RPMI7951 (cell line): ENCODE measurements at places on chromosomes 7 and 10. TPM values are rescaled to one million over a fixed set of nuclear protein-coding genes. Genes with fewer than 3 reads are reported as not detected.

Gene EPHB4
- 24.6 and 27.0 TPM in 2 replicates for total RNA-seq

Gene TSPAN12
- 2.3 and 2.9 TPM in 2 replicates for total RNA-seq

GRCh38 chr10:80186364-80187012 is 18.8 kb downstream of the ANXA11 start:
- DNase-seq: no peak

DNA sequence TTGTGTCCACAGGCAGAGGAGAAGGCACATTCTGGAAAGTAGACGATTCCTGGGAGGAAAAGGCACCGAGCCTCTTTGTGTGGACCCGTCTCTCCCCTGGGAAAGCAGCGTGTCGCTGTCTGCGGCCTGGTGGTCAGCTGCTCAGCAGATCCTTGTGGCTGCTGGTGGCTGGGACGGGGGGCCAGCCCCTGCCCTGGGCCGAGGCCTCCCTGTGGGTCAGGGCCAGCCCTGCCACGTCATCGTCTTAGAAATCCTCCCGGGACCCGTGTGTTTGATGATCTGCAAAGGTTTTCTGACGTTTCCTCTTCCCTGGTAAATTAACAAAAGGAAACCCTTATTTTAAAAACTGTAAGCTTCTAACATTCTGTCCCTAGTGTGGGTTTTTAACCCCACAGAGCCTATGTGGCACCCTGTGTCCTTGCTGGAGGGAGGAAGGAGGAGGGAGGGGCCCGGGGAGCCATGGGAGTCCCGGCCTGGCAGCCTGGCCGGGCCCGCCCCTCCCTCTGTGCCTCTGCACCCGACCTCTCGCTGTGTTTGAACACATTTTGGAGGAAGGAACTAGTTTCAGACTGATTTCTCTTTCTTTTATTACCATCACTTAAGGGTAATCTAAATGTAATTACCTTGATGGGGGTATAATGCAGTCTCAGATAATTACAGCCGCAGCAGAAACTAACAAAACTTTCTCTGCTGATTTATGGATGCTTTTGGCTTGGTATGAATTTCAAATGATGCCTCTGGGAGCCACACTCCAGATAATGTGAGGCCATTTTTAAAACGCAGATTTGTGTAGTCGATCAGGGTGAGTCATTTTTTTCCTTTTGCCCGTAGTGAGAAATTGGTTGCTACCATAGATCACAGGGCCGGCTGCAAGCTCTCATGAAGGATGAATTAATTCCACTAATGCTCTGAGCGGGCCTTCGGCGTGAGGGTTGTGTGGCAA is 85.5 kb downstream of the NKX6-2 start:
- DNase-seq: no peak

Gene ZNF804B
- not detected in 2 replicates for total RNA-seq

- no peak for DNase-seq
These were observed 129.8 kb upstream of the CHST15 start for GRCh38 chr10:124222988-124223710.

- no peak for DNase-seq
These were observed 71.6 kb upstream of the ZPBP start for GRCh38 chr7:50164559-50165170.

Gene HOXA5
- total RNA-seq: 4.7 and 5.6 TPM in 2 replicates

Gene CALN1
- not detected in 2 replicates for total RNA-seq

DNA sequence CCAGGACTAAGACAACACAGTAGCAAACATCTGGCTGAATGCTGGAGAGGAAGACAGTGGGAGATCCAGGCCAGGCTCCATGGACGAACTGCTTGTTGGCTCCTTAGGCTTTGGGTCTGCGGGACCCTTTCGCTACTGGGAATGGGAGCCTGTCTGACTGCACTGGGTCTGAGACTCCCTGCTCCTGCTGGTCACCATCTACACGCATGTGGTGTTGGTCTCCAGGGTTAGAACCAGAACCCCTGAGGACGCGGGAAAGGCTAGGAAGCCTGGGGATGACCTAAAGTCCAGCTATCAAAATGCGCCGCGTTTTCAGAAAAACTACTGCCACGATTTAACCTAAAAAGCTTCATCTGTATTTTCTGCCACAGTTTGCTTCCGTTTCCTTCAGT is 817 bp upstream of the DNAJB6 start:
- DNase-seq: no peak

GRCh38 chr10:71468363-71469094 is 71.8 kb downstream of the CDH23 start:
- no peak for DNase-seq

DNA sequence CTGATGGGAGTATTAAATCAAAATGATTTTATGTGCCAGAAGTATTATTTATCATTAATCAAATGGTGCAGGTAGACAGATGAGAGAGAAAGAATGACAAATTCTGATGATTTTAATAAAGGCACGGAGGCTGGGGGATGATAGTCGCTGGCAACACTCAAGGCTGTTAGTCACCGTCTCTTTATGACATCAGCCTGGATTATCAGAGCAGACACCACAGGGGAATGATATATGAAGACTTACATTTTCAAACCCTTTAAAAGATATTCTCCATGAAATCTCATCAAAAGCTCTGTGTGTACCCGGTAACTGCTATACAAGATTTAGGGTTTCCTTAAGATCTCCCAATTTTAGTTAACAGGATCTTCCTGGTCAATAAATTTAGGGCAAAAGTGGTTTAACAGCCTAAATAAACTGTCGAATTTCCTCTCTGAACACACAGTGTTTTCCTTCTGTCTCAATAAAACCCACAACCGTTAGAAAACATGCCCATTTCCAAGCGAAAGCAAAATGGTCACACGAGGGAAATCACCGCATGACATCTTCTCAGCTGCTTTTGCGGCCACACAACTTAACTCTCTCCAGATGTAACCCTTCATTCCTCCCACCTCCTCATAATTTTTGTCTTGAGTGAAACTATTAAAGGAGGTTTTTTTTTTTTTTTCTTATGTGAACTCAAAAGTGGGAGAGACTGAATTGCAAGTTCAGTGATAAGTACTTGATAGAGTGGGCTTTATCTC is 133.2 kb upstream of the FAM171A1 start:
- DNase-seq: peak; percentile 79

Gene AMZ1
- 4.9 and 8.5 TPM in 2 replicates for total RNA-seq

Gene SPDYE2B
- not detected in 2 replicates for total RNA-seq

Gene PRSS2
- not detected in 2 replicates for total RNA-seq

Gene SLC18A3
- total RNA-seq: not detected in 2 replicates

DNA sequence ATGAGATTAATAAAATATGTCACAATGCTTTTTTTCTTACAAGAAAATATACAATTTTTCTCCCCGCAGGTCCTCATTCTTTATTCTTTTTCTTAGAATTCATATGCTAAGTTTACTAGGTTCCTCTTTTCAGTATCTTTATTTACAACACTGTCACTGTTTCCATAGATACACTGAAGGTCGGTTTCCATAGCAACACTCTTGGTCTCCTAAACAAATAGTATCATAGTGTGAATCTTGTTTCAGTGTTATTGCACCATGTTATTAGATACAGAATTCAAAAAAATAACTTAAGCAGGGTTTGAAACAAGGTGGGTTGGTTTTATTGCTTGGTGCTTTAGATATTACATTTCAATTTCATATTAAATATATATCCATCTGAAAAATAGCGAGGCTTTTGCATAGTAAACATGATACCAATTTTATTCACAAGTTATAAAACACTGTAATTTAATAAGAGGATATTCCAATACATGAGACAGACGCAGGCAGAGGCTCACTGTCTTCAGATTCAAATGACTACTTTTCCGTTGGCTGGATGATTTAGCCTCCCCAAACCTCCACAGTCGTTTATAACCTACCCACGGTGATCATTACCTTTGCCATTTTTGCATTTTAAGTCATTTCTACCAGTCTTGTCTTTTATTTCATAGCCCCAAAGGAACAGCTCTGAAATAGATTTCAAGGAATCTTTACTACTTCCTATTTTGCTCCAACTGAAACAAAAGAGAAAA is 88.9 kb upstream of the KLF6 start:
- DNase-seq: peak; percentile 79

- DNase-seq: no peak
These were observed 526.2 kb upstream of the PFKP start for GRCh38 chr10:2541176-2541575.

Gene ITIH2
- total RNA-seq: not detected in 2 replicates

GRCh38 chr10:96138102-96138501 is 8.0 kb downstream of the ZNF518A start:
- no peak for DNase-seq

Gene CTTNBP2
- total RNA-seq: under 0.01 and 0.48 TPM in 2 replicates

Gene DPYSL4
- 0.88 and 1.6 TPM in 2 replicates for total RNA-seq

Gene SH2D4B
- total RNA-seq: 0.10 TPM in 1 of 2 replicates, not detected in the other

Gene AP5Z1
- 15.7 and 16.3 TPM in 2 replicates for total RNA-seq

Gene LMBR1
- total RNA-seq: 54.8 and 58.7 TPM in 2 replicates

- no peak for DNase-seq
These were observed 8.1 kb upstream of the GPR85 start for GRCh38 chr7:113094517-113095249.

Gene TMEM176A
- total RNA-seq: not detected in 2 replicates

Gene FZD1
- total RNA-seq: 10.1 and 13.9 TPM in 2 replicates

Gene NME8
- not detected in 2 replicates for total RNA-seq

GRCh38 chr7:137084607-137085380 is 216.3 kb downstream of the CHRM2 start:
- DNase-seq: no peak

Gene ANKRD22
- not detected in 2 replicates for total RNA-seq

DNA sequence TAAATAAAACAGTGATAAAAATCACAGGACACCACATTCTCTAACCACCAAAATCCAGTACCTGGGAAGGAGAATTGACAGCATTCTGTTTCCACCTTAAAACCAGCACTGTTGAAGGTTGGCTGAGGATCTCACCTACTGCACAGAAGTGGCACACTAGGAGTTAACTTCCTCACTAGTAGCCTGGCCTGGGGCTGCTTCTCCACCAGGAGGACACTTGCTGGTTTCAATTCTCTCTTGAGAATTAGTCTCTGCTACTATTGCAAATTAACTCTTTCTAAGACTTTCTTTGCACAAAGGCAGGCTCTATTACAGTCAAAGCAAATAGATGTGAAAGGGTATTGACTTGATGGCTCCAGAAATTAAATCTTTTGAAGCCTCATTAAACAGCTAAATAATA is 2.3 kb upstream of the CTTNBP2 start:
- peak; percentile 13 for DNase-seq

- peak; percentile 75 for DNase-seq
These were observed 164.9 kb downstream of the DGKI start for GRCh38 chr7:137681657-137682562.

DNA sequence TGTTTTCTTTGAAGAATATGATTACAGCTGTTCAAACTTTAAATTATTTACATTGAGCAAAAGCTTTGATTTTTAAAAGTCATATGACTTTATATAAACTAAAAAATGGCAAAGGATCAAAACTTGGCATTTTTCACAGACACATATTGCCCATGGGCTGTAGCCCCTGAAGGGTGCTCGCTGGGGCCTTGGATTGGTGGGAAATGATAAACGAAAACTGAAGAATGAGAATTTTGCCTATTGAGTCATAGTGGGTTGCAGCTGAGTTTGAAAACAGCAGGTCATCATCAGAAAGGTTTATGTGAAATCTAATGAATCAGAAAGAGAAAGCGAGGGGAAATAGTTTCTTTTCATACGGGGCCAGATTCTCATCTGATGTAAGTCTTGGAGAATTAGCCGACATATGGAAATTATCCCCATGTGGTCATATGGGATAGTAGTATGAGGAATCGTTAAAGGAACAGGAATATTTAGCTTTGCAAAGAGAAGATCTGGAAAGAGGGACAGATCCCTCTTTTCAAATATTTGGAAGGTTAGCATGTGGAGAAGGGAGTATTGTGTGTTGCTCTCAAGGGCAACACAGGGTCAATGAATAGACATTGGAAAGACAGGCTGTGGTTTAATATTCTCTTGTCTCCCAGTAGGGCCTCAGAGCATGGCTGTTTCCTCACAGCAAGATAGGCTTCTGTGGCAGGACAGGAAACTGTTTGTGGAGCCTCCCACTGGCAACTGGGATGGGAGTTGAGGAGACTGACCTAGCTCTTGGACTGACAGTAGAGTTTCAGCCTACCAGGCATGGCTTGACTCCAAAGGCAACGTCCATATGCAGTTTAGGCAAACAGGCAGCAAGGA is 119.0 kb downstream of the FZD1 start:
- no peak for DNase-seq

Gene LEP
- not detected in 2 replicates for total RNA-seq

Gene SCART1
- 0.10 and 0.24 TPM in 2 replicates for total RNA-seq

- DNase-seq: no peak
These were observed 147.3 kb downstream of the SEC23IP start for GRCh38 chr10:120039826-120040225.

- DNase-seq: no peak
These were observed 3.0 kb downstream of the ADCK2 start for GRCh38 chr7:140675726-140676125.

Gene ZNF862
- 2.2 and 3.9 TPM in 2 replicates for total RNA-seq

GRCh38 chr7:87628780-87629569 is 777 bp downstream of the RUNDC3B start:
- DNase-seq: no peak

DNA sequence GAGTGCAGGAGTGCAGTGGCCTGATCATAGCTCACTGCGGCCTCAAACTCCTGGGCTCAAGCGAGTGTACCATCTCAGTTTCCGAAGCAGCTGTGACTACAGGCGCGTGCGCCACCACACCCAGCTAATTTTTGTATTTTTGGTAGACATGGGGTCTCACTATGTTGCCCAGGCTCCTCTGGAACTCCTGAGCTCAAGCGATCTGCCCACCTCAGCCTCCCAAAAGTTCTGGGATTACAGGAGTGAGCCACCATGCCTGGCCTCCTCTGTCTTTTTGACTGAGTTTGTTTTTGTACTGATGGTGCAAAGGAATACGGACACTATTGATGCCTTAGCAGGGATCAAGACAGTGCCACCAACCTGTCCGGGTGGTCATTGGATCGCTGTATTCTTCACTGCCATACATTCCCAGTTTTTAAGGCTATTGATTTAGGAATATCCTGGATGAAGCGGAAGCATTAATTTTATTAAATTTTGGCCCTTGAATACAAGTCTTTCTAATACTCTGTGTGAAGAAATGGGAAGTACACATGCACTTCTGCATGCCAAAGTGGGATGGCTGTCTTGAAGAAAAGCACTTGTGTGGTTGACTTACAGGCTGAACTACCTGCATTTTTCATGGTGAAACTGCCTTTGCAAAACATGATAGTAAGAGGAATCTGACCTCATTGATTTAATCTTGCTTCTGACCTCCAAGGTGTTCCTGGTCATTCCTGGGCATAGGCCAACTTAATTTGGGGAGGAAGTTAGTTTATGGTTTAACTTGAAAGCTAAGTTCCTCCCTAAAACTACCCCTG is 2.1 kb upstream of the CUL2 start:
- DNase-seq: no peak

DNA sequence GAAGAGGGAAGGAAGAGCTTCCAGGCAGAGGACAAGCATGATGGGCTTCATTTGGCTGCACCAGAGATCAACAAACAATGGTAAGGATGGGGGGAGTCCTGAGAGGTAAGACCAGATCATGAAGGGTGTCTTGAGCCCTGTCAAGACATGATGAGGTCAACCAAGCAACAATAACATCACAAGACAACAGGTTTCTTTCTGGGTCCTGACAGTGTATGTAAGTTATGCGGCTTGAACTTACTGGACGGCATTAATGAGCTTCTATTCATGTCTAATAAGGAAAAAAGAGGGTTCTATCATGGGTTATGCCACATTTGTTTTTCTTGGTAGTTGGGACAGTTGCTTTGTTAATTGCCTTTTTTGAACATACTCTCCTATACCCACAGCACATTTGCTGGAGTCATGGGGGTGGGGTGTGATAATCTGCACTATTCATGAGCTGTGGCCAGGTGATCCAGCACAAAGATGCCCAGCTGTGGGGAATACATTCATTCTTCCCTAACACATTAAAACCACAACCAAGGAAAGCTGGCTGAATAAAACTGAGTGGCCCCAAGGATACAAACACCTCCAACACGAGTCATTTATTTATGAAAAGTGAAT is 168.8 kb upstream of the KLF14 start:
- no peak for DNase-seq

GRCh38 chr7:155216475-155217272 is 81.0 kb upstream of the INSIG1 start:
- DNase-seq: no peak

Gene CTNNA3
- not detected in 2 replicates for total RNA-seq
